ENCODE measurements at places on chromosomes 2 and 18.

DNA sequence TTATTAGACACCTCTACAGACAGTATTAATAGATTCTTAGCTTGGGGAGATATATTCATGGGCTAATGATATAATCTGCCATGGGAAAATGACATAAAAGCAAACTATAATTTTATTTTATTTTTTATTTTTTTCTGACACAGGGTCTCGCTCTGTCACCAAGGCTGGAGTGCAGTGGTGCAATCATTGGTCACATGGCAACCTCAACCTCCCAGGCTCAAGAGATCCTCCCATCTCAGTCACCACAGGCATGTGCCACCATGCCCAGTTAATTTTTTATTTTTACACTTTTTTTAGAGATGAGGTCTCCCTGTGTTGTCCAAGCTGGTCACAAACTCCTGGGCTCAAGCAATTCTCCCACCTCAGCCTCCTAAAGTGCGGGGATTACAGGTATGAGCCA, 39.3 kb downstream of the RTN4 start:
- DNase-seq, result no peak

DNA sequence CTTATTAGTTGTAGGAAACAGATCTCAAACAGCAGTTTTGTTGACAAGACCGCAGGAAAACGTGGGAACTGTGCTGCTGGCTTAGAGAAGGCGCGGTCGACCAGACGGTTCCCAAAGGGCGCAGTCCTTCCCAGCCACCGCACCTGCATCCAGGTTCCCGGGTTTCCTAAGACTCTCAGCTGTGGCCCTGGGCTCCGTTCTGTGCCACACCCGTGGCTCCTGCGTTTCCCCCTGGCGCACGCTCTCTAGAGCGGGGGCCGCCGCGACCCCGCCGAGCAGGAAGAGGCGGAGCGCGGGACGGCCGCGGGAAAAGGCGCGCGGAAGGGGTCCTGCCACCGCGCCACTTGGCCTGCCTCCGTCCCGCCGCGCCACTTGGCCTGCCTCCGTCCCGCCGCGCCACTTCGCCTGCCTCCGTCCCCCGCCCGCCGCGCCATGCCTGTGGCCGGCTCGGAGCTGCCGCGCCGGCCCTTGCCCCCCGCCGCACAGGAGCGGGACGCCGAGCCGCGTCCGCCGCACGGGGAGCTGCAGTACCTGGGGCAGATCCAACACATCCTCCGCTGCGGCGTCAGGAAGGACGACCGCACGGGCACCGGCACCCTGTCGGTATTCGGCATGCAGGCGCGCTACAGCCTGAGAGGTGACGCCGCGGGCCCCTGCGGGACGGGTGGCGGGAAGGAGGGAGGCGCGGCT, at the start of gene TYMS:
Gene TYMS, plus strand, starts transcription at position 343 of the 690 bp plus-strand sequence. Its CDS starts 90 bp downstream, at position 433.
- no peak for DNase-seq

DNA sequence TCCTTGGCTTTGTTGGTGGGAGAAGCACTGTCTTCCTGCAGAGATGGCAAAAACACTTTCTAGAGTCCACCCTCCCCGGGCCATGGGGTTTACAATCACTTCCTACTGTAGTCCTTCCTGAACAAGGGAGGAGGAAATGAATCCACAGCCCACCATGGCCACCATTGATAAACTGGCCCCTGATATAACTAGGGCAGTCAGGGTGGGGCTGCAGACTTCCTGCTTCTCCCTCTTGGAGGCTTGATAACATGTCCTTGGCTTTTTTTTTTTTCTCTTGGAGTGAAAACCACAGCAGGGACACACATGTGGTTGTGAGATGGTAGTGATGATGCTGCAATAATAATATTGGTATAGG, 437.8 kb downstream of the ZNF521 start:
- DNase-seq, result no peak

- no peak for DNase-seq
These were observed 24.3 kb upstream of the RPIA start for GRCh38 chr2:88667219-88667618.

GRCh38 chr2:192419786-192420185, 225.1 kb upstream of the TMEFF2 start:
- DNase-seq, result no peak

DNA sequence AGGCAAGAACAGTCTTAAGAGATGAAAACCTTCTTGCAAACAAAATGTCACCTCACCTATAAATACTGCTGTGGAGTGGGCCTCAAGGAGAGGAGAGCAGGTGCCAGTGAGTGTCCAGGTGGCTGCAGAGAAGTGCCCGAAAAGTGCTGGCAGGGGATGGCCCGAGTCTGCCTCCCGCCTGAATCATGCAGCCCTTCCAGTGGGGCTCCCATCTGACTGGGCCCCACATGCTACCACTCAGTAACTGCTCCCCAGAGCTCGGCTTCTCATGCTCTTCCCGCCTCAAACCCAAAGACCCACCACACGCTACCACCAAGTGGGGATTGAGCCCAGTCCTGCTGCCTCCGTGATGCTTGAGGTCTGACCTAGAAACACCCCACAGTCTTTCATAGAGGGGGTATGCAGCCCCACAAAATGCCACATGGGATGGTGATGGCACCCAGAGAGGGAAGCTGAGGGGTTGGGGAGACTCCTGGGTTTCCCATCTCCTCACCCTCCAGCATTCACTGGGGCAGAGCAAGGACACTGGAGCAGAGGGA, 7.4 kb downstream of the HS6ST1 start:
- DNase-seq, result no peak

GRCh38 chr2:137000811-137001210, 235.5 kb downstream of the THSD7B start:
- DNase-seq, result no peak

- no peak for DNase-seq
These were observed 349.3 kb upstream of the SALL3 start for GRCh38 chr18:78630356-78630755.

DNA sequence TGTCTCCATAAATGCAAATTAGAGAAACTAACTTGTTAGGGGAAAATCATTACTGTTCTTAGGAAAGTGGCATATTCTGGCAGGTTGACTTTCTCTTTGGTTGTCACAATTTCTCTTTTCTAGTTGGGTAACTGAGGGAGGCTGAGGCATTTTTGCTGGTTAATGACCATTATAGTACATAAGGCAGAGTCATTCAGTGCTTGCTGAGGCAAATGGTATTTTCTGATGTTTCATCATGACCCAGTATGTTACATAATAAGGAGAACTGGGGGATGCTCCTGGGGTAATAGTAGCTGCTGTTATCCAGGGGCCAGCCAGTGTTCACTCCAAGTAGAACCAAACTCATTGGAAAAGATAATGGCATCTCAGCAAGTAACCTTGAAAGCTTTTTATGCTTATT, 62.3 kb downstream of the ITGA6 start:
- DNase-seq, result no peak

GRCh38 chr2:108534584-108535356, 500 bp downstream of the LIMS1 start:
- DNase-seq, result no peak

DNA sequence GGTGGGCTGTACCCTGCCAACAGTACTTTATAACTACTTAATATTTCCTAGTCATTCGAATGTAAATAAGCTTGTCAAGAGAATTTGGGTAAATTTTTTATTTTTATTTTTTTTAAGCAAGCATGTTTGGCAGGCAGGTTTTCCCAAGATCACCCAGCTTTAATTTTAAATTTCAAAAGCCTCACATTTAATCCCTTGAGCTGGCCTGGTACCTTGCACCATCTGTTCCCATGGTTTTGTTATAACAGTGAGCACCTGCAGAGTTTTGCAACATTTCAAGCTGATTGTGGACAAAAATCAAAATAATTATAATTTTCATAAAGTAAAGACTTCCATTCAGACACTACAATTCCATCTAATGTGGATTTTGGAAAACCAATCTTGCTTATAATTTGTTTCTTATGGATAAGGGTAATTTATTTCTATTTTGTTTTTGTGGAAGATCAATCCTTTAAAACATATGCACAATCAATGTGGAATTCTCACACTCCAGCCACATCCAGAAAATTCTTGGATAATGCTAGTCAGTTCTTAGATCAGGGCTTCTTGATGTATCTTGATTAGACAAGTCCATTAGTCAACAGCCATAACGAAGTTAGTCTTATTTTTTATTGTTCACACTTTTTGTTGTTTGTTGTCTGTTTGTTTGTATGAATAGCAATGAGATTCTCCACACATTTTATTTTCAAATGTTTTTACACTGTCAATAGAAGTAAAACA, 689.3 kb downstream of the NR4A2 start:
- DNase-seq, result no peak

DNA sequence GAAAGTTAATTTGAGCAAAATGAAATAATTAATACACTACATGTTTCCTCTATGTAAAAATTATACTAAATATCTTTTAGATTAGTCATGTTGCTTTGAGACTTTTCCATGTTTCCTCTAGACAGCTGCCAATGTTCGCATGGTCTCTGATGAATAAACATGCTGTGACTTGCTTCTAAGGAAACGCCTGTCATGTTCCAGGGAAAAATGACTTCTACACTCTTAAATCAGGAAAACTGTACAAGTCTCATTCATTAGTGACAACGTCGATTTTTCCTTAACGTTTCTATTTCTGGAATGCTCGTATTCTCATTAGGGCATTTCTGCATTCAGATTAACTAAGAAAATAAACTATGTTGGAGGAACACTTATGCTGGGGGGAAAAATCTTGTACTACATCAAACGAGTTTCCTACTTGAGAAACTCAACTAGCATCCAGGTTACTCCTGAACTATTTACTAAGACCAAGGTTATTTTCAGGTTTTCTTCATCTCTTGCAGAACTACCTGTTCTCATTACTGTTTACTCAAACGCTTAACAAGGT, 1.6 kb downstream of the COBLL1 start:
- DNase-seq, result no peak

DNA sequence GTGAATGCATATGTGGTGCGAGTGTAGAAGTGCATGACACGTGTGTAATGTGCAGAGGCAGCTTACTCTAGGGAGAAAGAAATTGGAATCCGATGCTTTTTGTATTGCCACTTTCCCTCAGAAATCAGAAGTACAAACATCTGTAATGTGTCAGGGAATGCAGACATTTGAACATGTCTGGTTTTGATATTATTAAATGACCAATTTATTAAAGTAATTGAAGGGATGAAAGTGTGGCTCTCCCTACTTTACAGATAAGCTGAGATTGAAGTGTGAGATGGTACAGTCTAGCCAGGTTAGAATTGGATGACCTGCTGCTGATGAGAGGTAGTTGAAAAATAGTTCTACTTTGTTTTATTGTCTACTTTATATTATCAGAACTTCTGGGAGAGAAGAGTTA, 74.5 kb upstream of the NT5C1B start:
- no peak for DNase-seq

- DNase-seq, result no peak
These were observed 318.0 kb downstream of the FIGN start for GRCh38 chr2:163417596-163418337.

- DNase-seq, result no peak
These were observed 207.6 kb downstream of the ANAPC1 start for GRCh38 chr2:111676291-111676822.

DNA sequence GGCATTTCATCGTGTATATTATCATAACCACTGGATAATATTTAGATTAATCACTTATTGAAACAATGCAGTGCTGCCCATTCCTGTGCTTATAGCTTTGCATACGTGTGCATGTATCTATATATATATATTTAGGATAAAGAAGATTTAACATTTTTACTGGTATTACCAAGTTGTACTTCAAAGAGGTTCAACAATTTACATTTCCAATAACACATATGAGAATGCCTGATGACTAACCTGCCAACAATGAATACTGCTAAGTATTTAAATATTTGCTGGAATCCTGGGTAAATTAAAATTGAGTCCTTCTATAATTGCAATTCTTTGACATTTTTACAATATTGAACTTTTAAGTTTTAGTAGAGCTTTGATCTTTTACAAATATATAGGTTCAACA, 111.4 kb downstream of the SLC39A10 start:
- no peak for DNase-seq

DNA sequence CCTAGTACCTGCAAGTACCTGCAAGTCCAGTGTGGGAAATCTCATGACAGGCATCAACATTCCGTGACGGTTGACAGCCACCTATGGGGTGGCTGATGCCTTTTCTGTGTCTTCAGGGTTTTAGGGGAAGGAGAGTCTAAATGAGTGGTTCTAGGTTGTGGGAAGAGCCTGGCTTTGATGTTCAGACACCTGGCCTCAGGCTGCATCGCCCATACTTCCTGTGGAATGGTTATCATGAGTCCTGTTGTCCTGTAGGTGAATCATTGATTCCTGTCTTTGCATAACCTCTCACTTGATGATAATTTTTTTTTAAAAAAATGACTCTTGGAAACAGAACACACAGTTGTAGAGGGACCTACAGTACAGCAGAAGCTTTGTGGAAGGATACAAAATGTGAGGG, 108.9 kb downstream of the NEDD4L start:
- no peak for DNase-seq

DNA sequence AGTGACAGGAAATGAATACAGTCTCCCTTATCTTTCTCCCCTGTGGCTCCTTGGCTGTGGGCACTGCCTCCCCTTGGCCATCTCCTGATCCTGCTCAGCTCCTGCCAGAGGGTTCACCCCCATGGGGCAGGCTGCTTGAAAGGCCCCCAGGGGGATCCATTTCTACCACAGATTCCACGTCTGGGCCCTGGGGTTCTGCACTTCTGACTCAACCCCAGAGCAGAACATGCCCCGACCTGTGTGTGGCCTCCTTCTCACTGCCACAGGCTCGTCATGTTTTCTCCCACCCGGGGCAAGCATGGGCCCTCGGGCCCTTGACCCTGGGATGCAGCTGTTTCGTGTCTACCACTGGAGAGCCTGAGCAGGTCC, 122.2 kb downstream of the ACKR3 start:
- DNase-seq, result no peak

DNA sequence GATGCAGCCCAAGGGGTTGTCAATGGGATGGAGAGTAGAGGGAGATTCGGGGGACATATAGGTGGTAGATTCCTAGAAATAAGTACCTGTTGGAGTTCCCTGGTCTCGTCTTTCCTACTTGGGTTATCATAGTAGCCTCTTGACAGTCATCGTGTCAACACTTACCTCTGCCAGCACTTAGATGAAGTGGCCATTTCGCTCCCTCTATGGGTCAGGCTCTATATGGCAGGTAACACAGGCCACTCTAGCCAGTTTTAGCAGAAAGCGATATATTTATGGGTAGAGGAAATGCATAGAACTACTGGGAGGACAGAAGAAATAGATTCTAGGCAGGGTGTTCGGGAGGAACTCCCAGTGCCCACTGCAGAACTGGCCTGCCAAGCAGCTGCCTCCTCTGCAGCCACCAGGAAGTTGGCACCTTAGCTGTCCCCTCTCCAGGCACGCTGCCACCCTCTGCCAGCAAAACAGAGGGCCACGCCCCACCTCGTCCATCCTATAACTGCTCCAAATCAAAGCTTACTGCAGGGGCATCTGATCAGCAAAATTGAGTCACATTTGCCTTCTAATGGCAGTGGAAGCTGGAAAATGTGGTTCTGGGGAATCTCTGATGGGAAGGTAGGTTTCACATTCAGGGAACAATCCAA, 181.3 kb downstream of the INSIG2 start:
- no peak for DNase-seq

DNA sequence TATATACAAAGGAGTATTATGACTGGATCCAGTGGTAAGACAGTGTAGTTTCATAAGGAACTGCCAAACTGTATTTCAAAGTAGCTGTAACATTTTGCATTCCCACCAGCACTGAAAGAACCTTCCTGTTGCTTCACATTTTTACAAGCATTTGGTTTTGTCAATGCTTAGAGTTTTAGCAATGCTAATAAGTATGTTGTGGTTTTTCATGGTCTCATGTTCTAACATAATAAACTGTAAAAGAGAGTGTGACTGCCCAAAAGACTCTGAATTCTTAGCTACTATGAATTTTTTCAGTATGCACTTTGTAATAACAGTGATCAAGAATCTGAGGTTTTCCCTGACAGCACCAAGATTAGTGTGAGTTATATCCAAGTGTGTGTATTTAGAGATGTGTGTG, 604.2 kb downstream of the XIRP2 start:
- DNase-seq, result no peak

- DNase-seq, result no peak
These were observed 5.8 kb upstream of the PAX8 start for GRCh38 chr2:113284476-113284875.
